Cardiac fibroblast (primary cell): ENCODE measurements at places on chromosomes 7 and 10.

GRCh38 chr10:3737864-3738263 is 47.1 kb downstream of the KLF6 start:
- DNase-seq = no peak

DNA sequence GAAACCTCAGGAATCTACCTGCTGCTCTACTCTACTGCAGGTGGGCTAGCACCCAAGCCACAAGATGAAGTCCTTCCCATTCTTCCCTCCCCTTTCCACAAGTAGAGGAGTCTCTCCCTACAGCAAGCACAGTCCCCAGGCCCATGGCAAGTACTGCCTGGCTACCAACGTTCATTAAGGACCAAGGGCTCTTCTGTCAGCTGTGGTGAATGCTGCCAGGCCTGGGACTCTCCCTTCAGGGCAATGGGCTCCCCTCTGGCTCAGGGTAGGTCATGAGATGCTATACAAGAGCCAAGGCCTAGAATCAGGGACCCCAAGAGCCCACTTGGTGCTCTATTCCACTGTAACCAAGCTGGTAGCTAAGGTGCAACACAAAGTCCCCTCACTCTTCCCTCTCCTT is 39.8 kb downstream of the SNX13 start:
- no peak for DNase-seq

DNA sequence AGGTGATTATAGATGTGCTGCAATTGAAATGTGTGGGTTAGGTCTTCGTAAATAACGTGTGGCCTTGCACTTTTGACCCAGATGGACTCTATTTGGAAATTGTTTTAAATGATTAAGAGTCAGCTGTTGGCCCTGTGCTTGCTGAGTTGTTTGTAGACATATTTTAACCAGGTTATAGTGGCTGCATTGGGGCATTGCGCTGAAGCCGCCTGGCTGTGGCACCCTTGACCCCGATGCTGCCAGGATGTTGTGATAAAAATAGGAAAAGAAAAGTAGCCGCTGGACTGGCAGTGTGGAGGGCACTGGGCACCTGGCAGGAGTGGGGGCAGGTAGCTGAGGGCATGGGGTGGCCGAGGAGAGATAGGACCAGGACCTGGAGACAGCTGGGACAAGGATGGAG is 13.4 kb downstream of the LRRC27 start:
- no peak for DNase-seq

GRCh38 chr7:119010635-119011034 is 786.1 kb downstream of the ANKRD7 start:
- DNase-seq = no peak

DNA sequence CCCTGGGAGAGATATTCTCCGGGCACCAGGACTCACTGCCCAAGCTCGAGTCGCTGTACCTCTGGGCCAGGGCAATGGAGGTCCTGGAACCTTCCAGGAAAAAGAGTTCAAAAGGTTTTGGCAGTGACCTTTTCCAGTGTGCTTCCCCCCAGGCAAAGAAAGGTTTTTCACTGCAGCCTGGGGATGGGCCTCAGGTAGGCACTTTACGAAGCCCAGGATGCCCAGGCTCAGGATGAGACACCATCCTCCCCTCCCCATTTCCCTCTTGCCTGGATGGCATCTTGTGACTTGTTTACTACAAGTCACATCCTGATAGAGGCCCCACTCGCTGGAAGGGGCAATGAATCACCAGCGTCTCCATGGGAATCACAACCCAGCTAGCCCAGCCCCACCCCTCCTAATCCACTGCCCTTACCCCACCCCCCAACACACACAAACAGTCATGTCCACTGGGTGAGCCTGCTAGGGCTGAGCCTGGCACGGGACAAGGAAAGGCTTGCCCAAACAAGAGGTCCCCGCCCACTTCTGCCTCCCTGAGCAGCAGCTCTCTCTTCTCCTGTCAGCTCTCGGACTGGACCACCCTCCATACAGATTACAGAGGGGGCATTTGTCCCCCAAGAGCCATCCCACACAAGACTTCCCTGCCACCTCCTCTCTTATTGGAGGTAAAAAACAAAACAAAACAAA is 93.8 kb upstream of the SMNDC1 start:
- DNase-seq = peak; percentile 99

DNA sequence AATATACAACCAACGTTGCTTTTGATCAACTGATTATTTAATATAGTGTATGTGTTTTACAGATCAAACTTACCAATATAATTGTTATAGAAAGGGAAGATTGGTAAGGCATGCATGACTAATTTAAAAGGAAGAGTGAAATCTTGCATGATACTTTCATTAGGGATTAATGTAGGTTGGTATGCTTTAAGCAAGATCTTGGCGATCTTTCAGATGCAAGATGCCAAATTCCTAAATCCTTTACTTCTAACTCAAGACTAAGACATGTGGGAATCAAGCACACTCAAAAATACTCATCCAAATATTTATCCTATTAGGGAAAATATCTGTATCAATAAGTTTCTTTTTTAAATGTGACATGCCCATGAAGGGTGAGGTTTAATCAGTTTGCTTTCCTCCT is 321.4 kb upstream of the MEOX2 start:
- DNase-seq = peak; percentile 12

GRCh38 chr10:43314626-43315495 is 48.0 kb upstream of the RASGEF1A start:
- no peak for DNase-seq

GRCh38 chr10:29064680-29065079 is 224.2 kb upstream of the LYZL1 start:
- peak; percentile 62 for DNase-seq

DNA sequence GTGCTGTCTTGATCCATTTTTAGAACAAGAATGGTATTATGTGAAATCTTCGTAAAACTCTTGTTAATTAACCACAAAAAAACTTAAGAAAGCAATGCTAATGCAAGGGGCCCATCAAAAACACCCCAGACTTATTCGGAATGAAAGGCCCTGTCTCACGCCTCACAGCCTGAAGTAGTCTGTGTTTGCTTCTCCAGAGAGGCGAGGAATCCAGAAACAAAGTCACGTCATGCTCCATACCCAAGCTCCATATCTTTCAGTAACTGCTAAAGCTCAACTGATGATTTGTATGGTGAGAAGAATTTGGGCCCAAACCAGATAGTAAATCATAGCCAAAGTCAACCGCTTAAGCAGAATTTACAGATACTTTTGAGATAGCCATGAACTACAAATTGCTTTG is 155.4 kb downstream of the ATE1 start:
- DNase-seq = peak; percentile 26

DNA sequence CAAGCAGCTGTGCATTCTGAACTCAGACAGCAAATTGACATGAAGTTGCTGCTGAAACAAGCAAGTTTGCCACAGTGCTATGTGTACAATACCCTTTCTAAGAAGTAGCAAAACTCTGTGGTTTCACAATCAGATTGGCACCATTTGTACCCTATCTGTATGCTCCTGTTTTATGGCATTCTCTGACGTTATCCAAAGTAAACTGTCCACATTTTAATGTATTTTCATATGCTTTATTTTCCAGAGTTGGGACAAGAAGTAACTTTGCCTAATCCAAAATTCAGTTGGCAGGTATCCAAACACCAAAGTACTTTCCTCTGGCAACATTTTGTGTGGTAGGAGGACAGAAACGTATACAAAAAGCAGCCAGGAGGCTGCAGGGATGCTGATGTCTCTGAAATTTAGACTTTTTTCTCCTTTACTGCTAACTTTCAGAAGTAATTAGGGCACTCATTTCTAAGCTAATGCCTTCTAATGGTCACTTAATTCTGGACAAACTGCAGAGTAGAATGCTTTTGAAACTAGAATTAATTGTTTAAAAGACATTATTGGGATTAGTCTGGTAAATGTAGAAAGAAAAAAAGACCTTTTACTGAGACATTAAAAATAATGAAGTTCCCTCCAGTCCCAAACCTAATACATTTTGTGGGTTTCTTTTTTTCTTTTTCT is 414.7 kb upstream of the NRP1 start:
- DNase-seq = peak; percentile 56
